ENCODE measurements at places on chromosomes 13 and 19.
A peak's percentile ranks its signal among the peaks of the same experiment; 100 is the strongest.

GRCh38 chr13:31882794-31883193 lies 143.5 kb downstream of the RXFP2 start:
- DNase-seq, result no peak

DNA sequence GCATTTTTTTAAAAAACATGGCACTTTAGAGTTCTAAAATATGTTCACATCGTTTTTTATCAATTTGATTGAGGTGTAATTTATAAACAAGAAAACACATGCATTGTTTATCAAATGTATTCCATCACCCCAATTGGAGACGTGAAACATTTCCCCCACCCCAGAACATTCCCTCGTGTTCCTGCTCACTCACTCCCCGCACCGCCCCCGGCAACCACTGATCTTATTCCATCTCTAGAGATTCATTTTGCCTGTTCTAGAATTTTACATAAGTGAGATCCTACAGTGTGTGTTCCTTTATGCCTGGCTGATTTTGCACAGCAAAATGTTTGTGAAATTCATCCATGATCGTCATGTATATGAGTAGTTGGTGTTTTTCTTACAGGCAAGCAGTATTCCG lies 50.5 kb upstream of the KCTD15 start:
- no peak for DNase-seq

GRCh38 chr19:19748249-19748938 lies 15.5 kb upstream of the ZNF14 start:
- no peak for DNase-seq

DNA sequence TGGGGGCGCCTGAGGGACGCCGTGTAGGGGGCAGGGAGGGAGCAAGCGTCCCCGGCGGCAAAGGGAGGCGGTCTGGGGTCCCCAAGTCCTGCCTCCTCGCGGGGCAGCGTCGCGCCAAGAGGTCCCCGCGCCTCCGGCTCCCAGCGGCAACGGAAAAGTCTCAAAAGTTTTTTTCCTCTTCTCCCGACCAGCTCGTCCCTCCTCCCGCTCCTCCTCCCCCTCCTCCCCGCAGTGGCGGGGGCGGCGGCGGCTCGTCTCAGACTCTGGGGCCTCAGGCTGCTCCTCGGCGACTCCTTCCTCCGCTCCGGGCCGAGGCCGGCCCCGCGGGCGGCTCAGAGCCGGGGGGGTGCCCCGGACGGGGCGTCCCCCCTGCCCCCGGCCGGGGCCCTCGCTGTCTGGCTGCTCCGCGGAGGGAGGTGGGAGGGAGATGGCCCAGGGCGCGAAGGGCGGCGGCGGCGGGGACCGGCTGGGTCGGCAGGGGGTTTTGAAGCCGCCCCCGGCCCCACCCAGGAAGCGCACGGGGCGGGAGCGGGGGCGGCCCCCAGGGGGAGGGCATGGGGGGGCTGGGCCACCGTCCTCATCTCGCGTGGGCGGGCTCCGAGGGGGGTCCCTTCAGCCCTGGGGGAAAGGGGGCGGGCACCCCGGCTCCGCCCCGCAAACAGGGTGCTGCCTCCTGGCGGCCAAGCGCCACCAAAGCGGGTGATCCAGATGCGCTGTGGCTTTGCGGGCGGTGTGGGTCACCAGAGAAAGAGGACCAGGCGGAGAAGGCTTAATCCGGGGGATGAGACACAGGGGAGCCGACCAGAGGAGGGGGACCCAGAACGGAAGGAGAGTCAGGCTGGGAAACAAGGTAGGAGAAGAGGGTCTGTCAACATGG lies at the start of gene TGFB1:
Gene TGFB1, minus strand, starts transcription at position 457 of the 877 bp plus-strand sequence. CDS start 878 bp downstream, outside the sequence.
- DNase-seq, result peak; percentile 76

DNA sequence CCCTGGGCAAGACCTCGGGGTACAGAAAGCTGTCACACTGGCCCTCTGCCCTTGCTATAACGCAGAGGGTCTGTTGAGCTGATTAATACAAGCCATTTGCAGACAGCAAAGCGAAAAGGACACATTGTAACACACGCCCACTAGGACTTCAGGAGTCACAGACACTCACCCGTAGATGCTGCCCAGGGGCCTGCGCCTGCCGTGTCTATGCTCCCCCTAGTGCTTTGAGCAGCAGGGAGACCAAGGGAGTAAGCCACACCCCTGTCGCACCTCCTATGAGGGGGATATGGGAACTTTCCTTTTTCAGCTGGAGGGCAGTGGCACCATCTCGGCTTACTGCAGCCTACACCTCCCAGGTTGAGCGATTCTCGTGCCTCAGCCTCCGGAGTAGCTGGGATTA lies 1930.2 kb downstream of the OLFM4 start:
- no peak for DNase-seq

DNA sequence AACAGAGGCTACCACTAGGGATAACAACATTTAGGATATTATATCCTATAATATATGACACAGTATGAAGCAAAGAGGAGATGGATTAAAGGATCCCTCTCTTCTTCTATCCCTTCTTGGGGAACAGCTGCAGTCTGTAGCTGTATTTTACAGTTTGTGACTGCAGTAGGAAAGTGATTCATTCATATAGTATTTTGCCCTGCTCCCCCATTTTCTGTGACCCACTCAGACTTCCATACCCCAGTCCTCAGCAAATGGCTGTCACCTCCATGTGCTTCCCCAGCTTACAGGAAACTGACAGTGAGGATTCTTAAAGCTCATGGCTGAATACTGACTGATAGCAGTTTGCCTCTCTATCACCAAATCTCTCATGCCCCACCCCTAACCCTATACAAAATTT lies 27.5 kb downstream of the MICU2 start:
- DNase-seq, result no peak

DNA sequence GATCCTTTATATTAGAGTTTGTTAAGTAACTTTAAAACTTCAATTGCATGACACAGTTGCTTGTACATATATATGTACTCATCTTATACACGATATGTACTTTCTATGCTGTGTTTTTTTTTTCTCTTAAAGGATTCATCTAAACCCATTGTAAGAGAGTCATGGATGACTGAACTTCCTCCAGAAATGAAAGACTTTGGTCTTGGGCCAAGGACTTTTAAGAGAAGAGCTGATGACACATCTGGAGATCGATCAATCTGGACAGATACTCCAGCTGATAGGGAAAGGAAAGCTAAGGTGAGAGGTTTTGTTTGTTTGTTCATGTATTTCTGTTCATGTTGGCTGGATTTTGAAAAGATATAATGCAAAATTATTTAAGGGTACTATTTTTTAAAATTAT lies 26.0 kb downstream of the GPALPP1 start:
- no peak for DNase-seq

- no peak for DNase-seq
Measured at GRCh38 chr13:106650690-106651205, 82.8 kb upstream of the ARGLU1 start.

GRCh38 chr19:57759096-57759495 lies 10.4 kb upstream of the ZNF586 start:
- DNase-seq, result no peak

- DNase-seq, result no peak
Measured at GRCh38 chr13:29648760-29649159, 53.3 kb upstream of the SLC7A1 start.

- peak; percentile 46 for DNase-seq
Measured at GRCh38 chr13:48975101-48975855, 434 bp upstream of the FNDC3A start.

GRCh38 chr13:79432992-79433391 lies 26.9 kb upstream of the RBM26 start:
- DNase-seq, result no peak

DNA sequence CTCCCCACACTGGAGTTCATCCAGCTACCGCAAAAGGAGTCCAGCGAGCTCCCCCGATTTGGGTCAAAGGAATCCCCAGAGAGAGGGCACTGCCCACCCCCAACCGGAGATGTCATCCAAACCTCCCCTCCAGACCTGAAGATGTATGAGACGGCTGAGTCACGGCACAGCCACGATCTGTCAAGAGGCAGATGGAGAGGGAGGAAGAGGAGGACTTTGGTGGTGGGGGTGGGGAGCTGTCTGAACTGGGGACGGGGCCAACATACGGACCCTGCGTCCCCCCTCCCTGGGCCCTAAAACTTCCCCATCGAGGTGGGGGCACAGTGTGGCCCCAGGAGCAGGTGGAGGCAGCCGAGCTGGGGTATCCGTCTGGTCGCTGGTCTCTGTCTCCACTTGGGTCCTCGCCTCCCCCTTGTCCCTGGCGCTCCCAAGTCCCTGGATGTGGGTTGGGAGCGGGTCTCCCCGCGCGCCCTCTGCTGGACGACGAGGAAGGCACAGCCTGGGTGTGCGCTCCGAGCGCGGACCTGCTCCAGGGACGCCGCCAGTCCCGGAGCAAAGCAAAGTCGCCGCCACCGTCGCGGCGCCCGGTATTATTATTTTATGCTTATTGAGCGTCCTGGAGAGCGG lies 3.8 kb downstream of the PDE4A start:
- peak; percentile 59 for DNase-seq

DNA sequence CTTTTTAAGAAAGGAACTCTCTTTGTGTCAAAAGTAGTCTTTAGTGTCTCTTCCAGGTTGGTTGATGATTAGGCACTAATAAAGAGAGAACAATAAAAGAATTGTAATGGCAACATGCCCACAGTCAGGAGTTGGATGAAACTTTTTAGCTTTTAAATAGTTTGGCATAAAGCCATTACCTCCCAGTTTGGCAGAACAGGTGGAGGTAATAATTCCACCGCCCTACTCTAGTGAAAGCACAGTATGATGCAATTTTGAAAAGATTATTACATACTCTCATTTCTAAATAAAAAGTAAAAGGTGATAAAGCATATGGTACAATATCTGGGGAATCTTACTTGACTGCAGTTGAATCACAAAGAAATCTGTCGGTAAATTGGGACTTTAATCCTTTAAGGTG lies 497.6 kb downstream of the SUCLA2 start:
- no peak for DNase-seq

- DNase-seq, result no peak
Measured at GRCh38 chr13:45222919-45223318, 22.1 kb upstream of the KCTD4 start.

- DNase-seq, result peak; percentile 61
Measured at GRCh38 chr19:12786141-12786870, 5.0 kb upstream of the JUNB start.

DNA sequence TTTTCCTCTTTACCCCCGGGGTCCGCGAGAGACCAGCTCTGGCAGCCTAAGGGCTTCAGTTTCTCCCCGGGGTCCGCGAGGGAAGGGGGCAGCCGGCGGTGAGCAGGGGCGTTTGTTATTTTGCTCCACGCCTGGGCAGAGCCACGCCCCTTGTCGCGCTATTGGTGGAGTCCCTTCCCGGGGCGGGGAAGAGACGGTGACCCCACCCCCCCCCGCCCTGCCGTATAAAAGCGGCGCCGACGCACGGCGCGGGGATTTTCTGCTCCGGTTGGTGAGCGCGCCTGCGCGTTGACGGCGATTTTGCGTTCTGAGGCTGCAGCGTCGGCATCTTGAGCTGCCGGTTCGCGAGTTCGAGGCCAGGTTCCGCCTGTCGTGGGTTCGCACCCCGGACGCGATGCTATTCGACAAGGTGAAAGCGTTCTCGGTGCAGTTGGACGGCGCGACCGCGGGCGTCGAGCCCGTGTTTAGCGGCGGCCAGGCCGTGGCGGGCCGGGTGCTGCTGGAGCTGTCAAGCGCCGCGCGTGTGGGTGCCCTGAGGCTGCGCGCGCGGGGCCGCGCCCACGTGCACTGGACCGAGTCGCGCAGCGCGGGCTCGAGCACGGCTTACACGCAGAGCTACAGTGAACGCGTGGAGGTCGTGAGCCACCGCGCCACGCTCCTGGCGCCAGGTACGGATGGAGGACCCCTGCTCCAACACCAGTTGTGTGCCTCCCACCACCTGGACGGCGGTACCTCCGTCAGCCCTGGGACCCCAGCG lies at the start of gene ARRDC2:
Gene ARRDC2, plus strand, starts transcription at position 254 of the 757 bp plus-strand sequence. Its CDS starts 141 bp downstream, at position 395.
- peak; percentile 96 for DNase-seq

DNA sequence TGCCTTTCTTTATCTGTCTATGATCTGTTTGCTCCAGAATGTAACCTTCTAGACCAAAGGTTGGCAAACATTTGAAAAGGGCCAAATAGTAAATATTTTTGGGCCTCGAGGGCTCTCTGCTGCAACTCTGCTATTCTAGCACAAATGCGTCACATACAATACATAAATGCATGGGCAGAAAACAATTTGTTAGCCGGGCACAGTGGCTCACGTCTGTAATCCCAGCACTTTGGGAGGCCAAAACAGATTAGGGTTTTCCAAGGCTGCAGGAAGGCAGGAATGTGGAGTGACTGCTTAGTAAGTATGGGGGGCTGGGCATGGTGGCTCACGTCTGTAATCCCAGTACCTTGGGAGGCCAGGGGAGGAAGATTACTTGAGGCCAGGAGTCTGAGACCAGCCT lies 21.9 kb upstream of the EVI5L start:
- DNase-seq, result no peak

DNA sequence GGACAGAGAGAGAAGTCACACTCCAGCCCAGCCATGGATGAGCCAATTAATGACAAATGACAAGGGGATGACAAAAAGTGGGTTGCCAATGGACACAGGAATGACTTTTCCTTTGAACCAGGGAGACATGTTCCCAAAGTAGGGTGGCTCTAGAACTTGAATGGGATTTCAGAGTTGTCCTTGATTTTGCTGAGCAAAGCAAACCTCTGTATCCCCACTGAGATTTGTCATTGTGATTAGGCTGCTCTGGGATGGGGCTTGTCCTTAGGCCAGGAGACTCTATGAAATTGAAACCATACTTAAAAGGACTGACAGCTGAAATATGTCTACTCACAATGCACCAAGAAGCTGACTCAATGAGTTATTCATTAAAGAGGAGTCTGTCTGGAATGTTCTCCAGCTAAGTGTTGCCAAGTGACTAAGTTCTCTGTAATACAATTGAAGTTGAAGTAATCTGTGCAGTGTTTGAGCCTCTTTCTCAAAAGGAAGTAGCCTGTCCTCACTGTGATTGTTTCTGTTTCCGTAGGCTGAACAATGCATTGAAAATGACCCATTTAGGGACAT lies 69.0 kb upstream of the PCDH9 start:
- no peak for DNase-seq

DNA sequence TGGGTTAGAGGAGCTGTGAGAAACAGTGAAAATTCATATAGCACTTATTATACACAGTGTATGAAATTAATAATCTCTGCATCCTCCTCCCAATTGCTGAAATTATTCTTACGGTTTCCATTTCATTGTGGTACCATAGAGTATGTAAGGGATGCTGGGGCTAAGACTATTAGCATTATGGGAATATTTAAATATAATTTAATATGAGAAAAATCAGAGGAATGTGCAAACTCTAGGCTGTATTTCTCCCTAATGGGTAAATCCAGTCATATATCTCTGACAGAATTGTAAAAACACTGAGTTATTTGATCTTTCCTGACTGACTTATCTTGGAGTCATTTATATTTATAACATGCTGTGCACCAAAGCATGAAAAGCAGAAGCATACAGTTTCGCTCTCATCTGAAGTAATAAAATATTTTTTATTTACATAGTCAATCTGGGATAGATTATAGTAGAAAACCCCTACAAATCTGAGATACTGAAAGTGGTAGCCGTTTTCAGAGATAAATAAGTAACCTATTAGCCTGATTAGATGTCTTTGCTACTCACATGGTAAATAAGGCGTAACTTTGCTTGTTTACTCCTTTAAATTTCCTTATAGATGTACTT lies 34.9 kb downstream of the LRCH1 start:
- no peak for DNase-seq

GRCh38 chr13:108859197-108860012 lies 230.0 kb downstream of the MYO16 start:
- no peak for DNase-seq

- DNase-seq, result peak; percentile 84
Measured at GRCh38 chr19:48203794-48204628, 33.5 kb downstream of the ZSWIM9 start.

GRCh38 chr13:73216381-73216831 lies 157.6 kb downstream of the KLF5 start:
- no peak for DNase-seq

GRCh38 chr19:45798995-45799517 lies 6.4 kb upstream of the DMWD start:
- DNase-seq, result peak; percentile 68
